ENCODE measurements at places on chromosomes 12 and 14.

- DNase-seq, result no peak
Observed at GRCh38 chr12:112762753-112763152, 28.8 kb upstream of the RPH3A start.

- DNase-seq, result no peak
Observed at GRCh38 chr14:72619111-72619571, 274.8 kb downstream of the DPF3 start.

GRCh38 chr12:7629465-7629864 lies 36.2 kb downstream of the APOBEC1 start:
- DNase-seq, result no peak

DNA sequence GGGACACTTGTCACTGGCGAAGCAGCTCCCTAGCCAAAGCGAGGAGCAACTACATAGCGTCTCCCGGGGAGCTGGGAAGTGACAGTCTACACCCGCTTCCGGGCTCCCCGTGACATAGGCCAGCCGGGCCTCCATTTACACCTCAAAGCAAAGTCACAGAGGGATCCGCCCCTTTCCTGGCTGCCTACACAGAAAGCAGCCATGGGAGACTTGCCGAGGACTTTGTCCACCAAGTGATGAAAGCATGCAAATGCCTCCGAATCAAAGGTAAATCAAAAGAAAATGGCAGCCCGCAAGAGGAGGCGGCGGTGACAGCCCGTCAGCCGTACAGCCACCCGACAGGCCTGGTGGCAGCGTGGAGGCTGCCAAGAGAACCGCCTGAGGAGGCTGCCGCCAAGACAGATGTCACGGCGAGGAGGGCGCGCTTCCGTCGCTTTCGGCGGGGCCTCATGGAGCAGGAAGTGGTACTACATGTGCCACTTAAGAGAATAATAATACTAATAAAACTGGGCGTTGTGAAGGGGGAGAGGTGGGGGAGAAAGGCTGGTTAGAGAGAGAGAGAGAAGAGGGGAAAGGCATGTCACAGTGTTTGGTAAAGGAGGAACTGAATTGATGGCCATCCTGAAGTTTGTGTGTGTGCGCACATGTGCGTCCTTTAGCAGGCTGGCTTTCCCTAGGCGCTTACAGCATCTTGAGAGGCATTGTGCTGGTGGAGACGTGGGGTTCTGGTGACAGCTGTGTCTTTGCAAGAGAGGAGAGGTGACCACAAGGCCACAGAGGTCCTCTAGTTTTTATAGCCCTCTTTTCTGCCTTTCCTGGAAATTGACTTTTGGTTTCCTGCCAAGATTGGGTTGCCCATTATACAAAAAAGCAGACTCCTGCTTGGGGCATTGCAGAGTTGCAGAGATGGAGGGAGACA lies 661.7 kb downstream of the VRK1 start:
- peak; percentile 29 for DNase-seq

DNA sequence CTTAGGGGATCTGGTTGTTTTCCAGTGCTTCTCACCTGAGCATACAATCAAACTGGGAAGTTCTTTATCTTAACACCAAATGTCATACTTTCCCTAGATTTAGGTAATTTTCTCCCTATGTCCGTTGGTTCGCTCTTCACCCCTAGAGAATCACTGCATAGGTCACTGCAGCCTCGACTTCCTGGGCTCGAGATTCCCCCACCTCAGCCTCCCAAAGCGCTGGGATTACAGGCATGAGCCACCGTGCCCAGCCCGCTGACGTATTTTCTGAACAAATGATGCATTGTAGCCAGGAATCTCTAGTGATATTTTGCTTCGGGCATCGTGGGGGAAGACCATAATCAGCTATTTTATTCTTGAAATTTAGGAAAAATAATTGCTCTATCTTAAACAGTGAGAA lies 1.1 kb upstream of the RPL41 start:
- DNase-seq, result peak; percentile 53

GRCh38 chr12:39906237-39906636 lies 199.6 kb downstream of the SLC2A13 start:
- DNase-seq, result no peak

DNA sequence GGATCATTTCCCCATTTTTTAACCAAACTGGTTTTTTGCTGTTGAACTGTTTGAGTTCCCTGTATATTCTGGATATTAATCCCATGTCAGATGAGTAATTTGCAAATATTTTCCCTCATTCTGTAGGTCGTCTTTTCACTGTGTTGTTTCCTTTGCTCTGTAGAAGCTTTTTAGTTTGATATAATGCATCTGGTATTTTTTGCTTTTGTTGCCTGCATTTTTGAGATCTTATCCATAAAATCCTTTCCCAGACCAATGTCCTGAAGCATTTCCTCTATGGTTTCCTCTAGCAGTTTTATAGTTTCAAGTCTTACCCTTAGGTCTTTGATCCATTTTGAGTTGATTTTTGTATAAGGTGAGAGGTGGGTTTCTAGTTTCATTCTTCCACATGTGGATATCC lies 71.3 kb downstream of the LRP6 start:
- no peak for DNase-seq

- no peak for DNase-seq
Observed at GRCh38 chr12:20560935-20561334, 134.2 kb upstream of the SLCO1C1 start.

GRCh38 chr12:13947276-13947946 lies 34.0 kb downstream of the GRIN2B start:
- DNase-seq, result no peak

GRCh38 chr14:75711796-75712211 lies 50.8 kb downstream of the TTLL5 start:
- DNase-seq, result peak; percentile 55

DNA sequence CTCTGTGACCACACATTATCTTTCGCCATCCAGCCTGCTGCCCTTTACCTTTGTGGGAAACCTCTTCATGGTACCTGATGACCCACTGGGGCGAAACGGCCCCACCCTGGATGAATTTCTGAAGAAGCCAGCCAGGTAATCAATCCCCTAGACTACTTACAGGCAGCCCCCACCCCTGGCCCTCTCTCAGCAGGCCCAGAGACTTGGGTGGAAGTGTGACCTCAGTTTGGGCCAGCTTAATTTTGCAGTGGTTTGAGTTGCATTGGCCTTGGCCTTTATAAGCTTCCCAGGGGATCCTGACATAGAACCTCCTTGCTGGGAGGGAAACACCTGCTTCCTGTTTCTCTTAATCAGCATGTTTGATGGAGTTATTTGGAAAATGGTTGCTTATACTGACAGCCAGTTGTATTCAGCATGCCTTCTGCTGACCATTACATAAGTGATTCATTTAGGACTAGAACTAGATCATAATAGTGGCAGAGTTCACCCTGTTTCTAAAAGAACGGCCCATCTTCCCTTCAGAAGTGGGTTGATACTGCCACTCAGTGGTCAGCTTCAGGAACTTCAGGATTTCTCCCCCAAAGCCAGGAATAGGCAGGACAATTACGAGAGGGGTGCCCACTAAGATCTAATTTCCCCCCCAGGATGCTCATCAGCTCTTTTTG lies 6.1 kb downstream of the SDR39U1 start:
- DNase-seq, result no peak

DNA sequence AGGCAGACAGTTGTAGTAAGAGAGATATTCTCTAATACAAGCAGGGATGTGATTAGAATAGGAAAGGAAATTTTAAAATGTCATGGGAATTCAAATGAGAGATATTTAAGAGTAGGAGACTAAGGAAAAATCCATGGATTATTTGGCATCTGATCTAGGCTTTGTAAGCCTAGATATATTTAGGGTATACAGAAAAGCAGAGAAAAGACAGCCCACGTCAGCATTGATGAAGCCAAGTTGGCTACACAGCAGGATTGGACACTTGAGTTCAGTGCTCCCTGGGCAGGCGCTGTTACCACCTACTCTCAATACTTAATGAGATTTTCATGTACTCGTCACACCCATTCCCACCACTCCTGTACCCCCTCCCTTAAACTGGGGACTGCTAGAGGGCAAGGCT lies 1.7 kb upstream of the KCNJ8 start:
- peak; percentile 36 for DNase-seq

GRCh38 chr12:97638739-97639138 lies 176.1 kb downstream of the RMST start:
- no peak for DNase-seq

Data from left cardiac atrium (tissue), 4 donors.